ENCODE measurements at places on chromosomes 16 and 17.

- DNase-seq, result no peak
These were observed 17.6 kb downstream of the APPBP2 start for GRCh38 chr17:60508384-60508980.

GRCh38 chr17:60586288-60586974, 13.6 kb upstream of the PPM1D start:
- no peak for DNase-seq

DNA sequence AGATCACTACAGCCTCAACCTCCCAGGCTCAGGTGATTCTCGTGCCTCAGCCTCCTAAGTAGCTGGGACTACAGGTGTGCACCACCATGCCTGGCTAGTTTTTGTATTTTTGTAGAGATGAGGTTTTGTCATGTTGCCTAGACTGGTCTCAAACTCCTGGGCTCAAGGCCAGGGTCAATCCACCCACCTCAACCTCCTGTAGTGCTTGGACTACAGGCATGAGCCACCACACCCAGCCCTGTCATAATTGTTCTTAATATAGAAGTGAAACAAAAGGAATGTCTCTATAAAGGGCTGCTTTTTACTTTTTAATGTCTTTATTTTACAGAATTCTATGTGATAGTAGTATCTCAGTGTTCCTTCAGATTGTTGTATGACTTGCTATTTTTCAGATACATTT, 345.2 kb upstream of the TBX2 start:
- no peak for DNase-seq

GRCh38 chr16:8776129-8776584, 21.3 kb downstream of the TMEM186 start:
- no peak for DNase-seq

DNA sequence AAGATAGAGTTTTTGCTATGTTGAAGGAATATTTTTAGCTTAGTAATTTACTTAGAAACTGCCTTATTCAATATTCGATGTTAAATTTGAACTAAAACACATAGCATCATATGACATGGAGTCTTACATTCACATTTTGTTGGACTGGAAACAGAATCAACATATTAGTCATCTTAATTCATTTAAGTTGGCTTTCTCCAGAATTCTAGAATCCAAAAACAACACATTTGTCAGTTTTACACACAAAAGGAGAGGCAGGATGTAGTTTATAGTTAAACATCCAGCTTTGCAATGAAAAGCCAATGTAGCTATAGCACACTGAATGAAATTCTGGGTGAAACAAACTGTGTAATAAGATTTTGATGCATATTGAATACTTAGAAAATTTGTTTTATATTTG, 43.3 kb downstream of the WWOX start:
- DNase-seq, result no peak

DNA sequence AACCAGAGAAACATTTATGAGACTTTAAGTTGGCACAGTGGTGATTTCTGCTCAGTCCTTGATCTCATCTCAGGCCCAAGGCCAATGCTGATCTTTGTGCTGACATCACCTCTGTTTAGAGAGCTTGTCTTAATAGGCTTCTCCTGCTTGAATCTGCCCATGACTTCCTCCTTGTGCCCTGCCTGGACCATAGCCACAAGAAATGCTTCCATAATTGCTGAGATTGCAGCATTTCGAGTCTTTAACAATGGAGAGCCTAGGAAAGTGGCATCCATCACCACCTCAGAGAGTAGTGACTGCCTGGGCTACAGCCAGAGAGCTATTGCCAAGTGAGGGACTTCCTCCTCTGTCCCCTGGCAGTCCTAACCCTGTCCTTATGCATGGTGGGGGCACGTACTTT, 25.1 kb upstream of the MMP2 start:
- DNase-seq, result no peak

- DNase-seq, result no peak
These were observed 16.5 kb upstream of the ZFHX3 start for GRCh38 chr16:73064212-73064993.

DNA sequence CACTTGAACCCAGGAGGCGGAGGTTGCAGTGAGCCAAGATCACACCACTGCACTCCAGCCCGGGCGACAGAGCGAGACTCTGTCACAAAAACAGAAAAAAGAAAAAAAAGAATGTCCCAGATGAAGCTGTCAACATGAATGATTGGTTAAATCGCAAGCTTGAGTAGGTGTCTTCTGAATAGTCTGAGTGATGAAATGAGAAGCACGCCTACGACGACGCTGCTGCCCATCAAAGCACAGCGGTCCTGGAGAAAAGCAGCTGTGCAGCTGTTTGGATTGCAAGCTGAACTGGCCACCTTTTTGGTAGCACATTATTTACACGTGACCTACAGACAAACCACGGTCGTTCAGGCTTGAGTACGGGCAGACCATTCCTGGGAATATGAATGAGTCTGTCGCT, 12.5 kb downstream of the ADCY9 start:
- DNase-seq, result no peak

Data from activated T-cell treated with anti-CD3 and anti-CD28 coated beads, Interleukin-2, amount 50 U/mL, for 48 hours (primary cell).